ENCODE measurements at places on chromosomes 11 and 22.

DNA sequence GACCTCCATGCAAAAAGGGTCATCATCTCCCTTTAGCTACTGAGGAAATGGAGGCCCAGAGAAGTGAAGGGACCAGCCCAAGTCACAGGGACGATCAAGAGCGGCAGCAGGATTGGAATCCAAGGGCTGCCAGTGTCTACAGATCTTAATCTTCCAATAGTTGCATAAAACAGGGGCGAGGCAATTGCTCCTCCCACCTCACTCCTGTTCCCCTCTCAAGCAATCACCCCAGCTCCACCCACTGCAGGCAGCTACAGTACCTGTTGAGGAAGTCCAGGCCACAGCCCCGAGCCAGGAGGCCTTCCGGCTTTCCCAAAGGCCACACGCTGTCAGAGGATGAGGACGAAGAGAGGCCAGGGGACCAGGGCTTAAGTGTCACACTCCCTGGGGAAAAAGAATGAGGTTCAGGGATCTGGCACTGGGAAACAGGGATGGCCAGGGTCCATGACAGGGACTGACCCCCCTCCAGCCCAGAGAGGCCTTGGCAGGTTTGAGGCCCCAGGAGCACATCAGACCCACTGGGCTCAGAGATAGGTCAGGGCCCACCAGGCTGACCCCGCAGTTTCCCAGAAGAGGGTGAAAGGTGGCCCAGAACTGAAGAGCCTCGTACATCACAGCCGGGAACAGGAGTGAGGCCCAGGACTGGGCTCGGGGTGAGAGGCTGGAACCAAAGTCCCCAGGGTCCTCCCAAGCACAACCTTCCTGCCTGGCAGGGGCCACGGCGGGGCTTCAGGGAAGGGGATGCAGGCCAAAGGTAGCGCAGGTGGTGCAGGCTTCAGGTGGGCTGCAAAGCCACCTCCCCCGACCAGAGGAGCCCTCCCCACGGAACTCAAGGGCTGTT is 16.4 kb upstream of the MFNG start:
- no peak for DNase-seq

- no peak for DNase-seq
Observed at GRCh38 chr11:79940165-79940564, 499.3 kb upstream of the TENM4 start.

- DNase-seq, result no peak
Observed at GRCh38 chr22:26587991-26588613, 1.8 kb downstream of the TPST2 start.

DNA sequence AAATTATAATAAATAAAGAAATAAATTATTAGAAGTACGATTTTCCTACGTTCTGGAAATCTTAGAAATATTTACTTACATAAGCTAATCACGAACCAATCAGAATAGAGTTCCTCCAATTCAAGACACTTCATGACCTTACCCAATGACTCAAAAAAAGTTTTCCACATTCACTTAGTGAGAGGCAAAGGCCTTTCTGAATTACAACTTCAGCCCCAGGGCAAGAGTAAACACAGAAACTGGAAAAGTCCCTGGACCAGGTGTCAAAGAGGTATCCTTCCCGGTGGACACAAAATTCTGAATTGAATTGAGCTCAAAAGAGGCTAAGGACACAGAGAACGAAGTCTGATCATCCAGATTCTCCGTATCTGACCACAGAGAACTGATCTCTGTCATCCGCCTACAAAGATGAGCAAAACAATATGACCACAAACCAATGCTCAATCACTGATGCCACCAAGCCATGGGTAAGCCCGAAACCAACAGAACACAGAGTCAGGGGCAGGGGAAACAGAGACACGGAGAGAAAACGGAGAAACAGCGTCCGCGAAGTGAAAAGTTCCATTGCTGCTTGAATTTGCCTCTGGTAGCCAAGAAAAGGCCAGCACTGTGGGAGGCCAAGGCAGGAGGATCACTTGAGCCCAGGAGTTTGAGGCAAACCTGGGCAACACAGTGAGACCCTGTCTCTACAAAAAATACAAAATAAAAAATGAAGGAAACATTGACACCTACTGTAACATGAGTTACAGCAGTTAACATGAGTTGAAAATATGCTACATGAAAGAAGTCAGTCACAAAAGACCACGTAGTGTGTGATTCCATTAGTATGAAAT is 6.8 kb downstream of the BID start:
- DNase-seq, result peak; percentile 17

GRCh38 chr22:22745225-22746060 is 101.0 kb downstream of the GGTLC2 start:
- DNase-seq, result no peak

GRCh38 chr11:61195719-61196118 is 7.6 kb upstream of the PGA3 start:
- DNase-seq, result no peak

- no peak for DNase-seq
Observed at GRCh38 chr11:68036141-68036716, 2.6 kb upstream of the TCIRG1 start.

GRCh38 chr11:68825571-68825970 is 16.1 kb downstream of the CPT1A start:
- peak; percentile 49 for DNase-seq

DNA sequence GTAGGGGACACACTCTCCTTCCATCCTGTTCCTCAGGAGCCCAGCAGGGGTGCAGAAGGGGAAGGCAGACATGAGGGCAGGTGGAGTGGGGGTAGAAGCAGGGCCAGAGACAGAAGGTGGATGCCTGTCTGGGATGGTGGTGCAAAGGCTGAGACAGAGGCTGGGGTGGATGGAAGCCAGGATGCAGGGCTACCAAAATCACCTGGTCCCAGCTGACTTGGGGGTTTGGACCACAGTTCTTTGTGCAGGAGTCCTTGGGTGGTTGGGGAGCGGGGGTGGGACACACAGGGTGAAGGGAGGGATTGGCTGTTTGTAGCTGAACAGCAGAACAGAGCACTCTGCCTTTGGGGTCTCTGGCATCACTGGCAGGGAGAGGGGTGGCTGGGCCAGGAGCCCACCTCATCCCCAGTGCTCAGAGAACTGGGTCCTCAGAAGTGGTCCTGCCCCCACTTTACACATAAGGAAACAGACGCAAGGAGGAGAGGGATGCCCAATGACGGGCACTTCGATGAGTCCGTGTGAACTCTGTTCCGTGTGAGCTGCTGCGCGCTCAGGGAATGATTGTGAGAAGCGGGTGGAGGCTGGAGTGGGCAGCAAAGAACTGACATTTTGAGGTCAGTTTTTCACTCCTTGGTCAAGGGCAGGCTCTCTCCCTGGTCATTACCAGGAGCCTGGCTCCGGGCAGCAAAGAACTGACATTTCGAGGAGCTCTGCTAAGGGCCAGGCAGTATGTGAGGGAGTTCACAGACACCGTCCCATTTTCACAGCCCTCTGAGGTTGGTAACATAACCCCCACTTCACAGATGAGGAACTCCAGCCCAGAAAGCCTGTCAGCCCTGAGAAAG is 1.9 kb downstream of the TAGLN start:
- DNase-seq, result no peak

- no peak for DNase-seq
Observed at GRCh38 chr22:23692598-23693291, 1.9 kb downstream of the RGL4 start.

DNA sequence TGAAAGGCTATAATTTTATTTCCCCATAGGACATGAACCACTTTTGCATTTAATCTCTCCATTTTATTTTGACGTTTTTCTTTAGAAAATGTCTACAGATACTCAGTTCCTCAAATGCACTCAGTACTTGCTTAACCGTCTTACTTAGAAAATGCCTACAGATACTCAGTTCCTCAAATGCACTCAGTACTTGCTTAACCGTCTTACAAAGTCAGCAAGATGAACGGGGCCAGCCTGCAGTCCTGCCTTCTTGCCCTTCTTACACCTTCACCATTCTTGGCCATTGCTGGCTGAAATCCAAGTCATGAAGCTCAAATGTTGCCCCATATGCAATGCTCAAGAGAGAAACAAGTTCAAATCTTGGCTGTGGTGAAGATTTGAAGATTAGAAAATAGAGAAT is 34.1 kb downstream of the CSNK2A3 start:
- DNase-seq, result no peak

DNA sequence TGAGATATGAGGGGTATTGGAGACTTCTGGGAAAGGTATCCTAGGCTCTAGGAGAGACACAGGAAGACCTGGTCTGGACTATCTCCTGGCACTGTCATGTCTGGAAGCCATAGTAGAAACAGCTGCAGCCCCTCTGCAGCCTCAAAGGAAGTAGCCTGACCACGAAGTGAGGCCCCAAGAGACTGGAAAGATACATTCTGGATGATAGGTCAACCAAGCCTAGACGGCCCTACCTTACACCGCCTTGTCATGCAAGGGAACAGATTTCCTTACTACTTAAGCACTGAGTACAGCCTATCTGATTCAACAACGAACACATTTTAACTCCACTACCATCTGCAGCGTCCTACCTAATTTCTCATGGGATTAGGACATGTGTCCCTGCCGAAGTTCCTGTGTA is 31.1 kb downstream of the UQCR10 start:
- DNase-seq, result no peak

DNA sequence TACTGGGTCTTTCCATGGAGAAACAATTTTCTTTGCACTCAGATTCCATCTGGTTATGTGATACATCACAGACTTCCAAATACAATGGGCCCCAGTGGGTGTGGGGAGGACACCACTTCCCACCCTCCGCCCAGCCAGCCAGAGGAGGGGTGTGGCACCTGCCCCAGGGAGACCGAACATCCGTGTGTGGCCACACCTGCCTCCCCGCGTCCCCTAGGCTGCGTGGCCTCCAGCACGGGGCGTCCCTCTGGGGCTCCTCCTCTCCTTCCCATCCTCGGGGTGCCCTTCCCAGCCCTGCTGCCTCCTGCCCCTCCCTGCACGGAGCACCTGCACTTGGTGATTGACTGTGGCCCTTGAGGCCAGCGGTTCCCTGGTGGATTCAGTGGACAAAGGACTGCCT is 49.1 kb downstream of the CERK start:
- no peak for DNase-seq

DNA sequence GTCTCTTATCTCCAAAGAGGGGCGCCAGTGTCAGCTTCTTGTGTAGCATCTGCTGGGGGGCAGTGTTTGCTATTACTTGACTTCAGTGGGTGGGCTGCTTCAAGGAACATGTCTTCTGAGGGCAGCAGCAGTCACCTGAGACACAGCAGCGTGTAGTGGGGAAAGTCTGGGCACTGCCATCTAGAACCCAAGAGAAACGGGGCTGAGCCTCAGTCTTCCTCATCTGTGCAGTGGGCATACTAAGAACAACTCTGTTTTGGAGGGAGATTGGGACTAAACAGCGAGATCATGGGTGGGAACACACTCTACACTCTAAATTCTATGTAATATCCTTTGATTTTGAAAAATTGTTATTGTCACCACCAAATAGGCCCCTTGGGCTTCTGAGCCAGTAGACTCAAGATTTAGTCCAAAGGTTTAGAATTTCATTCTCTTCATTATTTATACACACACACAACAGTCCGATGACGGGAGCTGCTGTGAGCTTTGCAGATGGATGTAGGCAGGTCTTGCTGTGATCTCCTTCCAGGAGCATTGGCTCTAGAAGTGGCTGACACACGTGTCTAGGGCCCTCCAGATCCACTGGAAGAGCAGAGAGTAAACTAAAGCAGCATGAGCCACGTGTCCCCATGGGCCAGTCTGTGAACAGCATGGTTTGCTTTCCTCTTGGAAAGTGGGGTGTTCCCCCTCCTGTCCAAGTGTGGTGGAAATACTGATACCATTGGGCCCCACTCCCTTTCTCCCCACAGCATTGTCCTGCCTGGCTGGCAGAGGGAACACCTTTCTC is 51.8 kb downstream of the TRAF6 start:
- no peak for DNase-seq

GRCh38 chr11:28100665-28101064 is 7.3 kb downstream of the KIF18A start:
- no peak for DNase-seq

DNA sequence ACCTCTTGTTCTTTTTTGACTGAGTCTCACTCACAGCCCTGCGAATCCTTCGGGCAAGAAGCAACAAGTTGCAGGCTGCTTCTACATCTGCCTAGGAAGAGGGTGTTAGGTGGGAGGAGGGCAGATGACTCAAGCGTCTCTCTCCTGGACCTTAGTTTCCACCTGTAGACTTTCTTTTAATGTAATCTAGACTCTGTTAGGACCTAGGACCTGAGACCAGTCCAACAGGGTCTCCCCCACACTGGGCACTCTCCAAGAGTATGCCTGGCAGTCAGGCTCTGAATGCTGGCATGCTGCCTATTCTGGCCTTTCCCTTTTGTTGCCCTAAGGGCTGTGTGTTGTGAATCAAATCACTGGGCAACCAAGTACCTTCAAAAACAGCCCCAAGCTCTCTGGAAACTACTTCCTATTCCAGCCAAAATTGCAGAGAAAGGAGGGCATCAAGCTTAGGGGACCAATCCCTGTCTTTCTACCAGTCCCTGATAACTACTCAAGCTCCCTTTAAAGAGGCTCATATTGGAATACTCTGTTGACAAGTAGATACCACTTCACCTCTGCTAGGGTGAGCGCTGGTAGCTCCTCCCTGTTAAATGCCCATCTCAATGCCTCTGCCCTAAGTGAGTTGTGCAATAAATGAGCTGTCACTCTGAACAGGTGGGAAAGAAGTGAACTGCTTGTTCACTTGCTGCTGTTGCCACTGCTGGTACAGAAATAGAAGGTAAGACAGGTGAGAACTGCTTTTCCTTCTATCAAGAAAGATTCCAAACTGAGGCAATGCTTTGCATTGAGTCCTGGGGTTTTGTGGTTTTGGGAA is at the start of gene BBOX1:
BBOX1 (plus strand) TSS at position 514 of the 814 bp plus-strand sequence. CDS start 14,616 bp downstream, outside the sequence.
- DNase-seq, result no peak

DNA sequence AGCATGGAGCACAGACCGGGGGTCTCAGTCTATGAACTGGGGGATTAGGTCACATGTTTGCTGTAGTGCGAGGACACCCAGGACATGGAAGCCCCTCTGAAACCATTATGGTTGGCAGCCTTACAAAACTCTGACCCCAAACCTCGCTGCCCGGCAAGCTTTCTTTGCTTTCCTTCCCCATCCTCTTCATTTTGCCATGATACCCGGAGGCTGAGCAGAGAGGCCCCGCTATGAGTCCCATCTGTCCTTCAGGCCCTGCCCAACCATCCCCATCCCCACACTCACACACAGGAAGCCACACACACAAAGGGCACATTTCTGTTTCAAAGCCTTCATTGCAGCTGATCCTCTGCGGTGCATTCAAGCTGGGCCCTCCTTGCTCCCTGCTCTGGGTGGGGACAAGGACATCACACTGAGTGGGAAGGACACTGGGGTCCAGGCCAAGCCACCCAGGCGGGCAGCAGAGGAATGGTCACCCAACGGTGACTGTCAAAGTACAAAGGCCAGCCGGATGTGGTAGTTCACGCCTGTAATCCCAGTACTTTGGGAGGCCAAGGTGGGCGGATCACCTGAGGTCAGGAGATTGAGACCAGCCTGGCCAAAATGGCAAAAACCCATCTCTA is 176.5 kb downstream of the CTTN start:
- no peak for DNase-seq

GRCh38 chr11:134240592-134240991 is 12.6 kb downstream of the THYN1 start:
- DNase-seq, result no peak
